ENCODE measurements at places on chromosomes 4 and X.

DNA sequence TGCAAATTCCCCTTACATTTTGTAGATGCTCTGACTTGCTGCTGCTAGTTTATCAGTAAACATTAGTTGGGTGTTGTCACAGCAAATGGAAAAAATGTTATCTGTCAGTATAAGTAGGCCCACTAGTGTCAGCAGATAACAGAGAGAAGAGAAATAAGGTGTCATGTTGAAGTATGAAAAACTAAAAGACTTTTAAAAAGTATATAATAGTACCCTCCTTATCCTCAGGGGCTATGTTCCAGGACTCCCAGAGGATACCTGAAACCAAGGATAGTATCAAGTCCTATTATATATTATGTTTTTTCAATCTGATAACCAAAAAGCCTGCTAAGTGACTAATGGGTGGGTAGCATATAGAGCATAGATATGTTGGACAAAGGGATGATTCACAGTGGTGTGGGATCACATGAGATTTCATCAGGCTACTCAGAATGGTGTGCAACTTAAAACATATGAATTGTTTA, 11.6 kb upstream of the BMP2K start:
- no peak overlapping the region for H3K4me3 ChIP-seq
- no peak for DNase-seq
- H3K27me3 ChIP-seq = no peaks in the 10 kb centered on the region

DNA sequence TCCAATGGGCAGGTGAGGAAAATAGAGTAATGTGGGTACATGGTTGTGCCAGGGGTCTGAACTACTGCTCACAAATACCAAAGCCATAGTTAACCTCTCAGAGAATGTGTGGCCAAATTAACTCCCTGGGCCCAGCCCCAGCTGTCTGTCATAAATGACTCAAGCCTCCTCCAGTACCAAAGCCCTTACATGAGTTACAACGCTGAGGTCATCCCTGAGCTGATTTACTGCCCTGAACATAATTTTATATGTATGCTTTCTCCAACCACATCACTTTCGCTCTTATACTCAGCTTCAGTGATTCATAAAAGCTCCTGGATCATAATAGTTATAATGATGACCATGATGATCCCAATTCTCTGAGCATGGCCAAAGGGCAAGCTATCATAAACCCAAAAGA, 283.9 kb downstream of the NKX6-1 start:
- no peak overlapping the region for H3K27ac ChIP-seq
- H3K4me3 ChIP-seq = no peak overlapping the region
- no peaks in the 10 kb centered on the region for H3K36me3 ChIP-seq
- no peaks in the 10 kb centered on the region for H3K4me1 ChIP-seq

GRCh38 chrX:16586377-16587112, 63.4 kb upstream of the S100G start:
- no peak overlapping the region for H3K27ac ChIP-seq
- H3K36me3 ChIP-seq = peaks cover 2% of the 10 kb centered on the region
- peak; percentile 22 for DNase-seq
- H3K27me3 ChIP-seq = no peaks in the 10 kb centered on the region
- H3K4me3 ChIP-seq = no peak overlapping the region
- peaks cover 2% of the 10 kb centered on the region for H3K4me1 ChIP-seq

GRCh38 chr4:101071241-101071640, 276.1 kb downstream of the PPP3CA start:
- no peaks in the 10 kb centered on the region for H3K36me3 ChIP-seq
- H3K4me3 ChIP-seq = no peak overlapping the region
- DNase-seq = no peak
- no peaks in the 10 kb centered on the region for H3K4me1 ChIP-seq
- no peaks in the 10 kb centered on the region for H3K27me3 ChIP-seq
- no peak overlapping the region for H3K27ac ChIP-seq

DNA sequence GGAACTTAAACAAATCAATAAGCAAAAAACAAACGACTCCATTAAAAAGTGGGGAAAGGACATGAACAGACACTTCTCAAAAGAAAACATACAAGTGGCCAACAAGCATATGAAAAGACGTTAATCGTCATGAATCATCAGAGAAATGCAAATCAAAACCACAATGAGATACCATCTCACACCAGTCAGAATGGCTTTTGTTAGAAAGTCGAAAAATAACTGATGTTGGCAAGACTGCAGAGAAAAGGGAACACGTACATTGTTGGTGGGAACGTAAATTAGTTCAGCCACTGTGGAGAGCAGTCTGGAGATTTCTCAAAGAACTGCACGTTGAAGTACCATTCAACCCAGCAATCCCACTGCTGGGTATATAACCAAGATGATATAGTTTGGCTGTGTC, 23.7 kb downstream of the NEUROG2 start:
- no peak for DNase-seq
- no peaks in the 10 kb centered on the region for H3K4me1 ChIP-seq
- no peak overlapping the region for H3K4me3 ChIP-seq
- H3K27me3 ChIP-seq = no peaks in the 10 kb centered on the region

- no peaks in the 10 kb centered on the region for H3K4me1 ChIP-seq
- no peaks in the 10 kb centered on the region for H3K27me3 ChIP-seq
- no peak overlapping the region for H3K4me3 ChIP-seq
- no peak overlapping the region for H3K27ac ChIP-seq
- H3K36me3 ChIP-seq = no peaks in the 10 kb centered on the region
Measured at GRCh38 chr4:108483079-108483478, 137.3 kb upstream of the RPL34 start.

Data from iPS DF 6.9 (cell line).